Upper lobe of left lung (tissue), 6 donors: ENCODE measurements at places on chromosomes 12 and 14. TPM values are rescaled to one million over a fixed set of nuclear protein-coding genes. Genes with fewer than 3 reads are reported as not detected.

- no peak for DNase-seq
- no peak overlapping the region for H3K4me3 ChIP-seq
- no peak overlapping the region for H3K27ac ChIP-seq
Measured at GRCh38 chr14:62655166-62655565, 390.1 kb downstream of the KCNH5 start.

Gene CEP128
- 24.1 TPM for total RNA-seq

Gene SIRT4
- total RNA-seq = 1.9 TPM

DNA sequence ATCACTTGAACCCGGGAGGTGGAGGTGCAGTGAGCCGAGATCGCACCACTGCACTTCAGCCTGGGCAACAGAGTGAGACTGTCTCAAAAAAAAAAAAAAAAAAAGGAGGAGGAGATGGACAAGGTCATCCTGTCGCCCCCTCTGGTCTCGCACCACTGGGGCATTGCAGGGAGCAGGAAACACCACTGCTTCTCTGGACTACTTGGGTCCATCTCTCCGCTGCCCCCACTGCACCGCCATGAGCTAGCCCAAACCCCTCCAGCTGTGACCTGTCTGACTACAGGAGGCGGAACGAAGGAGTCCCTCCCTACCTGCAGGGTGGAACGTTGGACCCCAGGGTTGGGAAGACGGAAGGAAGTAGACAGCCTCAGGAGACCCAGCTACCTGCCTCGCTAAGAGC, 18.2 kb upstream of the FAM222A start:
- H3K27me3 ChIP-seq = no peaks in the 10 kb centered on the region
- H3K4me3 ChIP-seq = no peak overlapping the region
- H3K4me1 ChIP-seq = no peaks in the 10 kb centered on the region
- no peak for DNase-seq
- H3K27ac ChIP-seq = no peak overlapping the region

- peak overlapping the region; percentile 80 for H3K27ac ChIP-seq
- no peak for DNase-seq
- H3K27me3 ChIP-seq = no peaks in the 10 kb centered on the region
- H3K36me3 ChIP-seq = peaks cover 11% of the 10 kb centered on the region
- peaks cover 11% of the 10 kb centered on the region for H3K4me1 ChIP-seq
Measured at GRCh38 chr14:52730709-52731111, 744 bp downstream of the STYX start.
